HS-27A (cell line): ENCODE measurements at places on chromosomes 2 and 18.

DNA sequence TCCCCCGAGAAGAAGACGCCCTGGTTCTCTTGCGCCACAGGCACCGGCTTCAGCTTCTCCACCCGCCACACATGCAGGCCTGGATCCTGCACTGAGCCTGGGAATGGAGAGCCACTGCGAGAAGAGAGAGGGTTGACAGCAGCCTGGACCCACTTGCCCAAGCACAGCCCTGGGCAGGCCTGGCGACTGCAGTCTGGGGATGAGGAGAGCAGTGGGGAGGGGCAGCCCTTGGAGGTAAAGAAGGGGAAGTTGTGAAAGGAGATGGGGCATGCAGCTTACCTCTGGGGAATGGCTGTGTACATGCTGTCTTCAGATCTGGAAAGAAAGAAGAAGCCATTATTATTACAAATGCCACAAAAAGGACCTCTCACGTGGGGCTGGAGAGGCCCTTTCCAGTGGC is 8.3 kb downstream of the CAPG start:
- DNase-seq, result no peak

DNA sequence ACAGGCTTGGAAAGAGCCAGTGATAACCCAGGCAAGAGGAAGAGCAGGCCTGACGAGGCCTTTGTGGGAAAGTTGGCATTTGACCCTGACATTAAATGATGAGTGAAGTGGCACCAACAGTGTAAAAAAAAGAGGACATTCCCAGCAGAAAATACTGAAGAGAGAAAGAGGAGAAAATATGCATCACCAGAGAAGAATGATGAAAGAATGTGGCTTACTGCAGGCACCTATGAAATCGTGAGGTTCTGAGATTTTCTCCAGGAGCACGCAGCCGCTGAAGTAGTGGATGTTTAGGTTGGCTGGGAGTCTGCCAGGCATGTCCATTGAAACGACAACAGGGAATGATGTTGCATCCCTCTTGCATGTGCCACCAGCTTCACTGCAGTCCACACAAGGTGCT is 13.8 kb downstream of the EHD3 start:
- no peak for DNase-seq

- no peak for DNase-seq
Observed at GRCh38 chr2:238024986-238025385, 35.8 kb upstream of the SCLY start.

GRCh38 chr2:219699440-219699821 is 72.0 kb downstream of the SLC4A3 start:
- no peak for DNase-seq

DNA sequence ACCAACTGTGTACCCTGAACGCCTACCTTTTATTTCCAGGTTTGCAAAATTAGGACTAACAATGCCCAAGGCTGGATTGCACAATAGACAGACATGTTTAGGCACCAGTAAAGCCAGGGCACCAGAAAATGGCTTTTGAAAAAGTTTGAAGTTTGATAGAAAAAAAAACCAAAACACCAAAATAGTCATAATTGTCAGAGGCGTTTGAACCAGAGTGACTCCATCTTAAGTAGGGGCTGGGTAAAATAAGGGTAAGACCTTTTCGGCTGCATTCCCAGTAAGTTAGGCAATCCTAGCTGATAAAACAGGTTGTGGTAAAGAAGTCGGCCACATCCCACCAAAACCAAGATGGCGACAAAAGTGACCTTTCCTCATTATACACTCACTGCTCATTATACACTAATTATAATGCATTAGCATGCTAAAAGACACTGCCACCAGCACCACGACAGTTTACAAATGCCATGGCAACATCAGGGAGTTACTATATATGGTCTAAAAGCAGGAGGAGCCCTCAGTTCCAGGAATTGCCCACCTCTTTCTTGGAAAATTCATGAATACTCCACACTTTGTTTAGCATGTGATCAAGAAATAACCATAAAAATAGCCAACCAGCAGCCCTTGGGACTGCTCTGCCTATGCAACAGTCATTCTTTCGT is 105.1 kb upstream of the MSH2 start:
- no peak for DNase-seq

DNA sequence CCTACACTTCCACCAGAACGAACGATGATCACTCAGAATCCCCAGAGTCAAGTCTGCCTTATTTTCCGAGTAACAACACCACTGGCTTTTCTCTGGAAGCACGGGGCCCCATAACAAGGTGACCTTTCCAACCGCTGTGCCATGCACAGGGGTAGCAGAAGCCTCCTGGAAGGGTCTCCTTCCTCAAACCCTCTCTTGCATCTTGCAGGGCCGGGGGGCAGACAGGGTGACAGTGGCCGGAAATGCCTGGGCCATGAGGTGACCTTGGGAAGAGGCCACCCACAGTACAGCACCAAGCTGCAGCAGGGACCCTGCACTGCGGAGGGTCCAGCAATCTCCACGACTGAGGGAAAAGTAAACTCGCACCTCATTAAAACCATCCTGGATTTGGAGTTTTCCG is 108.5 kb downstream of the PXDN start:
- no peak for DNase-seq

GRCh38 chr18:36271153-36271552 is 26.4 kb upstream of the FHOD3 start:
- no peak for DNase-seq

GRCh38 chr18:25289001-25289631 is 62.9 kb downstream of the ZNF521 start:
- DNase-seq, result no peak

DNA sequence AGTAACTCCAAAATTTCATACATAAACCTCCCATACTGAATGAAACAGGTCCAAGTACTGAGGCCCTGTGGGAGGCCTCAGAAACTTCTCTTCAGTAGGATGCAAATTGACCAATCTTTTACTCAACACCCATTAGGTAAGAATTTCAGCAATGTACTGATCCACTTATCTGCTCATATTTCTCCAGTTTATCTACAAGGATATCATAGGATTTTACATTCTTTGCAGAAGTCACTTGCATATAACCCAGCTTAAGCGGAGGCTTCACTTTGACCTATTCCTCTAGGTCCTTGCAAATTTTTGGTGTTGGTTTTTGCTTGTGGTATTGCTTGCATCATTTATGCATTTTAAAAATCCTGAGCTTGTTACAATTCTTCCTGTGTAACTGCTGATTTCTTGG is 28.8 kb upstream of the SLC3A1 start:
- DNase-seq, result no peak

DNA sequence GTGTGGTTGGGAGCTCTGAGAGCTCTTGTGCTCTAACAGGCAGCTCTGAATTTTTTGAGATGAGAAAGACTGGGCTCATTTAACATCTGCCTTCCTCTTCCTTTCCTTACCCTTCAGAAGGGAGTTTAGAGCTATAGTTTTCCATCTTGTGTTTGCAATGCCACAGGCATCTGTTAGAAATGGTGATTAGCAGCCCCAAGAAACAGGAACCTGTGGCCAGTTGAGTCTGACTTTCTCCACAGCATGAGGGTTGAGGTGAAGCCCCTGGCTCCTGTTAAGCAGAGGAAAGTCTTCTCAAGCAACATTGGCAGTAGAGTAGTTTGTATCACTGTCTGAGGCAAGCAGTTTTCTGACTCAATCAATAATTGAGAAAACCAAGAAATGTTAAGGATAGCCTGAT is 577.4 kb downstream of the ZEB2 start:
- no peak for DNase-seq

GRCh38 chr18:76573325-76574025 is 78.4 kb upstream of the ZNF516 start:
- DNase-seq, result no peak

GRCh38 chr2:114742245-114742644 is 299.8 kb downstream of the DPP10 start:
- DNase-seq, result no peak

DNA sequence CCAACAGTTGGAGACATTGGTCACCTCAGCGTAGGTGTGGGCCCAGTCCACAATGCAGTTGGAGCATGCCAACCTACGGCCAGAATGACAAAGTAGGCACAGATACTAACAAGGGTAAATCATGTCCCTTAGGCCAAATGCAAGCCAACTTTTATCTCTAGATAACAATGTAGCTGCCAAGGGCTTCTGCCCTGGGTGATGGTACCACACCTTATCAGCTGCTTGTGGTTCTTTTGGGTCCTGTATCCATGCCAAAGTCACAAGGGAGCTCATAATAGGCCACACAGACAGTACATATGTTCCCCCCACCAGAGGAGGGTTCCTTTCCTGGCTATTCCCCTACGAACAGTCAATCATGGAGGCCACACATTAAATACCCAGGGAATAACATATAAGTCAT is 19.1 kb downstream of the PHOSPHO2 start:
- DNase-seq, result no peak

DNA sequence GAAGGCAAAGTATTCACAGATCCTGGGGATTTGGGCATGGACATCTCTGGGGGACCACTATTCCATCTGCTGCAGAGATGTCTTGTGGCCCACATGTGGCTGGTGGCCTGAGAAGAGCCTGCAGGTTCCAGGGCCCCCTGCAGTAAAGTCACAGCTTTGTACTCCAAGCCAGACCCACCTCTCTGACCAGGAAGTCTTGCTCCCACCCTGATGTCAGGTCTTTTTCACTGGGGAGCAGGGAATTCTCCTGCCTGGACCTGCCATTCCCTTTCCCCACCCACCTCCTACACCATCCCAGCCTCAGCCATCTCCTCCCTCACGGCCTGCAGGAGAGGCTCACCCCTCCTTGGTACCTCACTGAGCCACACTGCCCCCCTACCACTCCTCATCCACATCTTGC is 211.8 kb downstream of the SMAD2 start:
- no peak for DNase-seq

DNA sequence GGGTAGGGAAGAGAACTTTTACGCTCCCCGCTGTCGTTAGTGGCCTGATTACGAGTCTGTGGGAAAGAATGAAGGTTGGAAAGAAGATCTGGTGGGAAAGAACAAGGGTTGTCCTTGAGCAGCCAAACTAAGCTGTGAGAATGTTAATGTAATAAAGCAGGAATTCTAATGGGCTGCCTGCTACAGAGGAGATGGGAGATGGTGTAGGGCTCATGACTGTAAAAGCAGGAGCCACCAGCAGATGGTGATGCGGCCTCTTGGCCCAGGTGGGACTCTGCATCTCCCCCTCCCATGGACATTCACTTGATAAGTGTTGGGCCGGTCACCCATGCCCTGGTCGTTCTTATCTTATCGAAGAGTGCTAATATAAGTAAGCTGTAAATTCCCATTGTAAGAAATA is 150.0 kb downstream of the NEDD4L start:
- DNase-seq, result no peak

- no peak for DNase-seq
Observed at GRCh38 chr2:227164763-227165291, 403 bp downstream of the COL4A3 start.

GRCh38 chr2:218043100-218043499 is 26.0 kb upstream of the RUFY4 start:
- DNase-seq, result no peak

DNA sequence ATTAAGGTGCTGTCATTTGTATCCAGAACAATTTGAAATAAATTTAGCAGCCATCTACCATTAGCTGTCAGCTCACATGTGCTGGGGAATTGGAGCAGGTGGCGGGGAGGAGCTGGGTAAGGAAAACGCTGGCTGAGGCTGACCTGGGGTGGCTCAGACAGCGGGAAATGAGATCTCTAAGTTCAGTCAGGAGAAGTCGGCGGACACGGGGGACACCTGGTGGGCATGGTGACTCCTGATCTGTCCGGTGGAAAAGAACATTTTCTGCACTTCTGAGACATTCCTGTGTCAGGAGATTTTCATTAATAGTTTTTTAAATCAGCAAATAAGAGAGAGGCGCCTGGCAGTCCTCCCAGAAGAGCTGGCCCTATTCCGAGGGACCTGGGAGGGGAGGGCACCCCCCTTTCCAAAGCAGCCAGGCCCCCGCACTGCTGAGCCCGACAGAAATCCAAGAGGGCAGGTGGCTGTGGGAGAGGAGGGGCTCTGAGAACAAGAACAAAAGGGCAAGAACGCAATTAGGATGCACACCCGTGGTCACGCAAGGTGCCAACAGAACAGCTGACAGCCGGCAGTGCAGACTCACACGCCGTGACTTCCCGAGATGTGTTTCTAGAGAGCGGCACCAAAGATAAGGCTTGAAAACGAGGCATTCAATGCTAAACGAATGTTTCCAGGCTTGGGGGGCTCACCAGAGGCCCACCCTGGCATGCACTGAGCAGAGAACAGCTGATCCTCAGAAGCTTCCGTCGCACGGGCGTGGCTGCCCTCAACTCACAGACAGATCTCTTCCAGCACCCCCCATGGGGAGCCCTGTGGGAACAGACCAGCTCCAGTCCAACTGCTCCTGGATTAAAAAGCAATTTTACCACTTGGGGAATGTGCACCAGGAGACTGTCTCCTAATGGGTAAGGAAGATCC is 26.4 kb downstream of the SLC66A2 start:
- DNase-seq, result no peak

- DNase-seq, result no peak
Observed at GRCh38 chr2:60499651-60500265, 53.7 kb downstream of the BCL11A start.

GRCh38 chr2:145495590-145495989 is 975.7 kb upstream of the ZEB2 start:
- DNase-seq, result no peak

- peak; percentile 48 for DNase-seq
Observed at GRCh38 chr2:118061135-118061955, 26.9 kb upstream of the INSIG2 start.

DNA sequence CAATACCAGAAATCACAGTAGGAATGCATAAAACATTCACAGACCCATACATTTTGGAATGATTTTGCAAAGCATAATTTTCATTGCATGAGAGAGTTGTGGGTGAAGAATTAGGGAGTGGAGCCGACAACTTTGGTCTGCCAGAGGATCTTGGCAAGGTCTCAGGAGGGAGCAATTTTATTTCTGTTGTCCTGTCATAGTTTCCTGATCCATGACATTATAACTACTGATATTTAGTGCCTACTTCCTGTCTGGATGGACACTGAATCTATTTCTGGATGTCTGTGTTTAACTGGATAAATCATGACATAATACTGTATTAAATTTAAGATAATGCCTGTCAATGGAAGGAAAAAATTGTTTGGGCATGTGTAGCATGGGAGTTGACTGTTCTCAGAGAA is 2.4 kb downstream of the ITGA4 start:
- no peak for DNase-seq

- no peak for DNase-seq
Observed at GRCh38 chr18:44450226-44450625, 230.5 kb upstream of the SETBP1 start.

DNA sequence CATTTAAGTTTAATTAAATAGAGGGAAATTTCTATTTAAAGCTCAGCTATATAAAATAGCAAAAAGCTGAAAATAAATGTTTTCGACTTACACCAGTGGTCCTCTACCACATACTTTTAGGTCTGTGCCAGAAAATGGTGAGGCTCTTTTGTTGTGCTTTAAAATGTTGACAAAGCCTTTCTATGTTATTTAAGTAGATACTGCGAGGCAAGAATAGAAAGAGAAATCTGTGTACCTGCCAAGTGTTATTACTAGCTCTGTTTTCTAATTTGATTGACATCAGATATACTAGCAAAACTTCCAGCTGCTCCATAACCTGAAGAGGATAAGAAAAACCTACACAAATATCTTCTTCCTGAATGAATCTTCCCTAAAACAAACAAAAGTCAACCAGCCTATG is 53.6 kb downstream of the LPIN2 start:
- no peak for DNase-seq

GRCh38 chr18:61651145-61651879 is 241.5 kb downstream of the RNF152 start:
- no peak for DNase-seq
